ENCODE measurements at places on chromosomes 12 and 14. TPM values are rescaled to one million over a fixed set of nuclear protein-coding genes. Genes with fewer than 3 reads are reported as not detected.
A peak's percentile ranks its signal among the peaks of the same experiment; 100 is the strongest.

Gene PSMA3
- total RNA-seq, result 54.5 TPM

Gene OR4E2
- not detected for total RNA-seq

Gene WNT5B
- total RNA-seq, result 22.7 TPM

Gene DAAM1
- total RNA-seq, result 75.2 TPM

Gene RFLNA
- 8.8 TPM for total RNA-seq

Gene CERS5
- total RNA-seq, result 40.8 TPM

Gene TMEM132C
- total RNA-seq, result 11.7 TPM

Gene TTC8
- 12.8 TPM for total RNA-seq

Gene SSPN
- total RNA-seq, result 30.6 TPM

Gene TAS2R50
- 6.1 TPM for total RNA-seq

DNA sequence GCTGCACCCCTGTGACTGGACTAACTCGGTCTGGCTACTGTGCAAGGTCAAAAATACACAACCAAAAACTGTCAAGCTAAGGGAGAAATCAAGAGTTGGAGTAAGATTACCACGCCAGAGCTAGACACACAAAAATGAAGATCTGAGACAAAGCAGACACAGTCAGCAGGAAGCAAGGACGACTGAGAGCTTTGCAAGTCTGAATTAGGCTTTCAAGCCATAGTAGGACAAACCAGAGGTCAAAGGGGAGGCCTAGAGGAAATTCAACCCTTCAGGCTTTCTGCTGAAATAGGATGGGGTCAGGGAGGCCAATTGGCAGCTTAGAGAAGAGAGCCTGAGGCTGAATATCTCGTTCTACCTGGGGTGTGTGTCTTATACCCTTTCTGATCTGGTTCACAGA, 117.3 kb downstream of the LLPH start:
- no peak for DNase-seq

DNA sequence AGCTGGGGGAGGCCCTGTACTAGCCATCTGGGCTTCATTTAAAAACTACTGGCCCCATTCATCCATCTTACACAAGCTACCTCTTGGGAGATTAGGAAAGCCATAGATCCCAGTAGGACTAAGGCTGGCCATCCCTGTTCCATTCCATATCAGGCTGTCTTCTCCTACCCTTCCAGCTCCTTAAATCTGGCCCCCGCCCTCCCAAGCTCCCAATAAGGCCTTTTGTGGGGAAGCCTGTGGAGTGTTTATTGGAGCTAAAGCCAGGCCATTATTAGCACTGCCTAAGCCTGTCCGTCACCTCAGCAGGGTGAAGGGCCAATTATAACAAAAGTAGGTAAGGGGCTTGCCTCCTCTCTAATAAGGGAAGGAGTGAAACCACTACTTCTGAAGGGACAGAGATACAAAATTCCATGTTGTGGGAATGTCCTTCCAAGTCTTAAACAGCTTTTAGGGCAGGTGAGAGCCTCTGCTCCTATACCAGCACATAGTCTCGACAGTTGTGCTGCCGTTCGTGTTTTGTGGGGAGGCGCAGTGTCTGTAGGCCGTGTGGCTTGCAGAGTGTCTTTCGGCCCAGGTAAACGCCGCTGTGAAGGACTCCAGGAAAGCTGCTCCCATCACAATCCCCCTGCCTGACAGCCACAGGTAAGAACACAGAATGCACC, 3.7 kb downstream of the MYL6 start:
- DNase-seq, result no peak

GRCh38 chr12:84730561-84731162, 181.9 kb downstream of the SLC6A15 start:
- no peak for DNase-seq

- DNase-seq, result peak; percentile 35
These were observed 119.5 kb downstream of the VEZT start for GRCh38 chr12:95337146-95337545.

- DNase-seq, result no peak
These were observed 144.7 kb downstream of the ALX1 start for GRCh38 chr12:85424581-85425348.

DNA sequence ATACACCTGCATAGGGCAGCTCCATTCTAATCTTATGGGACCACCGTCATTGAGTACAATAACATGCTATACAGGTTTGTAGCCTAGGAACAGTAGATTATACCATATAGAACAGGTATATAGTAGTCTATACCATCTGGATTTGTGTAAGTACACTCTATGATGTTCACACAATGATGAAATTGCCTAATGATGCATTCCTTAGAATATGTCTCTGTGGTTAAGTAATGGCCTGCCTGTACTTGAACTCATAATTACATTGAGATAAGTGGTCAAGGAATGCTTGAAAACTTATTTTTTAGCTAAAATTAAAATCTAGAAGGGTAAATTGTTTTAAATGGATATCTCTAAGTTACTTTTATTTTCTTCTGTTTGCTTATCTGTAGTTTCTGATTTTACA, 152.7 kb downstream of the SRGAP1 start:
- DNase-seq, result no peak

- DNase-seq, result no peak
These were observed 53.8 kb downstream of the TRIM9 start for GRCh38 chr14:51041108-51041531.

DNA sequence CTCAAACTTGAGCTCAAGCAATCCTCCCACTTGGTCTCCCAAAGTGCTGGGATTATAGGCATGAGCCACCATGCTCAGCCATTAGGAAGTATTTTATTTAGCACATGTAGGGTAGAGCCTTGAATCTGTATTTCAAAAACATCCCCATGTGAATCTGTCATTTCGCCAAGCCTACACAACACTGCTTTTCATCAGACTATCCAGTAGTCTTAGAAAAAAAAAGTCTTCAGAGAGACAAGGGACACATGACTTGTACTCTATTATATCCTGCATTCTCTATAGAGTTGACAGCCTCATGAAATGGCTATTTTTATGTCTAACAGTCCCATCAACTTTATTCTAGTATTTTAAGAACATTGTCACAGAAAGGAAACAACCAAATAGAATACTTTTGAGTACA, 35.4 kb downstream of the TM7SF3 start:
- DNase-seq, result no peak

- no peak for DNase-seq
These were observed 1417.1 kb downstream of the AACS start for GRCh38 chr12:126482238-126482889.

DNA sequence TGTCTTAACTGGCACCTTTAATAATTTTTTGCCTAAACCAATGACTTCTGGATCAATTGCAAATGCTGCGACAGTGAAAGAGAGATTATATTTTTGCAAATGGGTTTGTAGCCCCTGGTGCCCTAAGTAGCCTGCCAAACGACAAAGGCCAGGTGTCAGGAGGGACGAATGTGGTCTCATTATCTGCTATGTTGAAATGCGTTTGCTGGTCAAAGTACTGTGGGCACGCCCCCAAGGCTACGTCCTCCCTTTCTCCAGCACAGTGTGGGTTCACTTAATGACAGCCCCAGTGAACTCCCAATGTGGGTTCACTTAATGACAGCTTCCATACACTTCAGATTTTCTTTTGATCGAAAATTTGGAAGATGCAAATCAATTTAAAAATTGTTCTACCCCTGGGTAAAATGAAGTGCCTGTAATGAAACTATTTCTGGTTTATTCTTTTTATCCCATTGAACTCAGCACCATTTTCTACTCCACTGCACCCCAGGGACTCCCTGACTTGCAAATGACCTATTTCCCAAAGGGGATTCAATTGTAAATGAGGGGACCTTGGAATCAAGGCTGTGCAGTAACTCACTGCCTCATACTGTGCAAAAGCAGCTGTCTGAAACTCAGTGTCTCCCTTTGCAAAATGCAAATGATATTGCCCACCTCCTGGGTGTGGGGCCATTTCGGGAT, 1.4 kb downstream of the SERPINA11 start:
- DNase-seq, result no peak

GRCh38 chr12:104025771-104026170, 24.2 kb downstream of the GLT8D2 start:
- no peak for DNase-seq

- peak; percentile 87 for DNase-seq
These were observed 425.8 kb downstream of the RAD51B start for GRCh38 chr14:68245146-68246073.

GRCh38 chr12:15634010-15634683, 155.0 kb downstream of the EPS8 start:
- no peak for DNase-seq

DNA sequence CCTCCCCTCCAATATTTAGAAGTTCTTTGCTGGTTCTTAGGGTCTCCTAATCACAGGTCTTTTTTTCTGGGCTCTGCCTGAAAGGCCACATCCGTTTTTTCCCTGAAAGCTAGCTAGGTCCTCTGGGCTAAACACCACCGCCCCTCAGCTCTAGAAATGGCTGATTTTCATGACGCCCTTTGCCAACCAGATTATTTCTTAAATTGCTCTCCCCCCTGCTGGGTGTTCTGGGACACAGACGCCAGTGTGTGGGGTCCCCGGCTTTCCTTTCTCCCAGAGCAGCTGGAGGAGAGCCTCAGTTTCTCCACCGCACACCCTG, 45.3 kb upstream of the ATP23 start:
- peak; percentile 72 for DNase-seq

GRCh38 chr14:95300697-95301526, 18.8 kb downstream of the CLMN start:
- no peak for DNase-seq

- no peak for DNase-seq
These were observed 55.9 kb downstream of the LRP6 start for GRCh38 chr12:12210983-12211382.

- no peak for DNase-seq
These were observed 228.6 kb downstream of the DPF3 start for GRCh38 chr14:72665259-72665658.

DNA sequence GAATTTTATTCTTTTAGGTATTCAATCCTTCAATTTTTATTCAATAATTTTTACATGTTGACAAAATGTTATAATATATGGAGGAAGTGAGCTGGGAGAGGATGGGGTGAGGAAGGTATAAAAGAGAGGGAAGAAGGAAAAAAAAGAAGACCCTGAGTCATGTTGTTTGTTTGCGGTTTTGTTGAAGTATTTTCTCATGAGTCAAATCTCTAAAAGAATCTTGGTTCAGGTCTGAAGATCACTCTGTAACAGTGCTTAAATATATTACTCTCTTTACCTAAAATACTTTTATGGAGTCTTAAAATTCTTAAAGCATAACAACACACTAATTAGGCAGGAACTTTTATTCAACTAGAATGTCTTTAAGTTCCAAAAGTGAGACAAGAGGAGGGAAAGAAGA, 489.6 kb upstream of the GARIN6 start:
- no peak for DNase-seq

DNA sequence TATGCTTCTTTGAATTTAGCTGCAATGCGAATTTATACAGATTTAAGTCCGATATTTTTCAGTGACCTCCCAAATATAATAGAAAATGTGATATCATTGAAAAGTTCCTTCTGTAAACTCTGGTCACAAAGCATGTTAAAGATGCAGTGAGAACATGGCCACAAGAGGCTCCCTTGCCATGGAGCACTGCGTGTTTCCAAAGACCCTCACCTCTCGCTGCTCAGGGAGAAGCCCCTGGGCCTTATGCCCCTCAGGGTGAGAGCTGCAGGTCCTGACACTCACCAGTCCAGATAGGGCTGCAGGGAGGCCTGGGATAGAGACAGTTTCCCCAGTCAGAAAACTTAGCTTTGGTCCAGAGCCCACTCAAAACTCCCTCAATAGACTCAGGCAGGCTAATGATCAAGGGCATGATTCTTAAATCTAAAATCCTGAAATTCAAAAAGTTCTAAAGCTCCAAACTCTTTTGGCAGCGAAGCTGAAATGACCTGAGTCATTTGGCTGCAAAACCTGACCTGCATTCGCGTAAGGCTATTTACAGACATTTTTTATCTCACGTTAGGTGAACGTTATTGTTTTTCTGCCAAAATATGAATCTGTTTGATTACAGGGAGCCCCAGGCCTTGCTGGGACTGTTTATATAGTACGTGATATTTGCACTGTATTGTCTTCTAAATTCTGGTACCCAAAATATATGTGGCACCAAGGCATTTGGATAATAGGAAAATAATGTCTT, 67.8 kb downstream of the CAPZA3 start:
- DNase-seq, result no peak

- no peak for DNase-seq
These were observed 199.9 kb upstream of the FAR2 start for GRCh38 chr12:28949184-28949583.

GRCh38 chr14:24377126-24377525, 9.1 kb downstream of the NFATC4 start:
- no peak for DNase-seq

- no peak for DNase-seq
These were observed 13.3 kb downstream of the BEST3 start for GRCh38 chr12:69685810-69686209.

GRCh38 chr12:112574896-112575558, 156.3 kb downstream of the PTPN11 start:
- no peak for DNase-seq

All from skin of body (tissue), 3 donors.